ENCODE measurements at places on chromosomes 2 and 18.

DNA sequence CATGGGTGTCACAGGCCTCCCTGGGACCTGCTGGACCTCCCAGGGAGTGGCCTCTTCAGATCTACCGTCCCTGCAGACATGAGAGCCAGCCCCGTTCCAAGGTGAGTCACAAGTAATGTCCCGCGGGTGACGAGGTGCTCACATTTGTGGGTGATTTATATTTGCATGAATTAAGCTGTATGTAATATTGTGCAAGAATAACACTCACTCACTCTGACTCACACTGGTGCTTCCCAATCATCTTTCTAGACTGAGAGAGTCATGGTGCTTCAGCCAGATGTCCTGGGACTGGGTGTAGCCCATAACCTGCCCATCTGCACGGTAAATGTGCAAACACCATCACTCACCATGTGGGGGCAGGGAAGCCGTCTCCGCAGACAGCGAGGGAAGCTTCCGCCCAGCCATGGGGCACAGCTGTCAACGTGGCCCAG, 347.5 kb upstream of the SALL3 start:
- peak; percentile 6 for DNase-seq

DNA sequence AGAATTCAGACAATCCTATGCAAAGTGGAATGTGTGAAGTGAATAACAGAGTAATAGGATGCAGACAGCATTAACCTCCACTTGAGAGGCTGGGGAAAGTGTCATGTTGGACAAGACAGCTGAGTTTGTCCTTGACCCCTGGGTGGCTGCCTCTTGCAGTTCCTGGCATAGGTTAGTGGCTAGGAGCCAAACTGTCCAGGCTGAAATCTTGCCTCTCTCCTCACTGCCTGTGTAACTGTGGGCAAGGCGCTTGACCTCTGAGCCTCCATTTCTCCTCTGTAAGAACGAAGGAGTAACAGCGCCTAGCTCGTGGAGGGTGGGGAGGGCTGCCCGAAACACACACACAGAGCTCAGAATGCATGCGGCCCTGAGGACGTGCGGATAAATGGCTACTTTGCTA, 34.8 kb upstream of the LDLRAD4 start:
- DNase-seq, result no peak

DNA sequence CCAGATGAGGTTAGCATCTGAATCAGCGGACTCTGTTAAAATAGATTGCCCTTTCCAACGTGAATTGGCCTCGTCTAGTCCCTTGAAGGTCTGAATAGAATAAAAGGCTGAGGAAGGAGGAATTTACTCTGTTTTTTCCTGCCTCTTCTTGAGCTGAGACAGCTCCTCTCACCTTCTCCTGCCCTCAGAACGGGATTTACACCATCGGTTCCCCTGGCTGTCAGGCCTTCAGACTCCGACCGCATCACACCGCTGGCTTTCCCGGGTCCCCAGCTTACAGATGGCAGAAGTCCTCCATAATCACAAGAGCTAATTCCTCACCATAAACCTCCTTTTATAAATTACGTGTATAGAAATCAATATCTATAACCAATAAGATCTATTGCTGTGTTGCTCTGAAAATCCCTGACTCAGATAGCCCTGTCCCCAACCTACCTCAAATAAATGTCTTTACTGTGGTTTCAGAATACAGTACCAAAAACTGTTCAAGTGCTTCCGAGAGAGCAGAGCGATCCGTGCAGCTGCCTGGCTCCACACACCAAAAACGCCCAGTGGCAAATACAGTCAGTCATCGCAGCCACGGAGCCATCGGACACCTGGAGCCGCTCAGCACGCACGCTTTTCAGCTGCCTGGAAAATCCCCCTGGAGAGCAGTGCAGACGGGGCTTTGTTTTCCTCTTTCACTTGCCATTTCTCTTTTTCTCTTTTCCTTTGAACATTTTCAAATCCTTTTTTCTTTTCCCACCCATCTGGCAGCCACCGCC, 196.9 kb downstream of the NRP2 start:
- DNase-seq, result no peak

DNA sequence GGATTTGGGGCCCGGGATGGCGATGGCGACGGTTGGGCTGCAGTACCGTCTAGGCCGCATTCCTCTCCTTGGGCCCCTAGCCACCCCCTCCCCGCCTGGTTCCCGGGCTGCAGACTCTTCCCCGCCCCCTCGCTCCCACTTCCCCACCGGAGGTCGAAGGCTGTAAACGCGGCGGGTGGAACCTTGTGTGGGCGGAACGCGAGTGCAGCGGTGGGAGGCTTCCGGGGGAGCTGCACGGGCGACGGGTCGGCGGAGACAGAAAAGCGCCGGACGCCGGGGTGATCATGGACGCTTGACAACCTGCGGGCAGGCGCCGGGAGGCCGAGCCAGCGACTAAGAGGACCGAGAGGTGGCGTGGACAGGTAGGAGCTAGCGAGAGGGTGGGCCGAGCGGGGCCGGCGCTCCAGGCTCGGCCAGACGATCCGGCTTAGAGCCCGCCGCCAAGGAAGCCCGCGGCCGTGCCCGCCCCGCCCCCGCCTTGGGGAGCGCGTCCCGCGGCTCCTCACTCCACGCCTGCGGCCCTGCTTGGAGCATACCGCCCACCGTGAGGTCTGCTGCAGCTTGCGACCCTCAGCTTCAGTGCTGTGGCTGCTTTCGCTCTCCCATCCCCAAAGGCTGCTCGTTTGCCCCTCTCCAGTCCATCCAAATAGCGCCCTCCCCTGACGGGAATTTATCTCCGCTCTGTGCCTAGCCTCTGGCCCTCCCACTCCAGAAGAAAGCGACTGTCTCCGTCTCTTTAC, at the start of gene COPS7B:
Gene COPS7B (plus strand): TSS at position 269 of the 740 bp plus-strand sequence. CDS start 2,126 bp downstream, outside the sequence.
- peak; percentile 61 for DNase-seq

- no peak for DNase-seq
Observed at GRCh38 chr2:181973171-181973783, 12.4 kb upstream of the PPP1R1C start.

DNA sequence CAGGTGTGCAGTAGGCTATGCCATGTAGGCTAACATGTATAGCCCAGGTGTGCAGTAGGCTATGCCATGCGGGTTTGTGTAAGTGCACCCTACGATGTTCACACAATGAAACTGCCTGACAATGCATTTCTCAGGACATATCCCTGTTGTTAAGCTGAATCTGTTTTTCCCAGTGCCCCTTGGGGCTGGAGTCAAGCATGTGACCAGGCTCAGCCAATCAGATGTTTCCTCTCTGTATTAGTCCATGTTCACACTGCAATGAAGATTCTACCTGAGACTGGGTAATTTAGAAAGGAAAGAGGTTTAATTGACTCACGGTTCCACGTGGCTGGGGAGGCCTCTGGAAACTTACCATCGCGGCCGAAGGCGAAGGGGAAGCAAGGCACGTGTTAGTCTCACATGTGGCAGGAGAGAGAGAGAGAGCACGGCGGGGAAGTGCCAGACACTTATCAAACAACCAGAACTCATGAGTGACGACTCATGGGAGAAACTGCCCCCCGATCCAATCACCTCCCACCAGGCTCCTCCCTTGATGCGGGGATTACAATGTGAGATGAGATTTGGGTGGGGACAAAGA, 24.2 kb downstream of the ITM2C start:
- no peak for DNase-seq

GRCh38 chr2:59150217-59150849, 909.2 kb upstream of the FANCL start:
- DNase-seq, result no peak

DNA sequence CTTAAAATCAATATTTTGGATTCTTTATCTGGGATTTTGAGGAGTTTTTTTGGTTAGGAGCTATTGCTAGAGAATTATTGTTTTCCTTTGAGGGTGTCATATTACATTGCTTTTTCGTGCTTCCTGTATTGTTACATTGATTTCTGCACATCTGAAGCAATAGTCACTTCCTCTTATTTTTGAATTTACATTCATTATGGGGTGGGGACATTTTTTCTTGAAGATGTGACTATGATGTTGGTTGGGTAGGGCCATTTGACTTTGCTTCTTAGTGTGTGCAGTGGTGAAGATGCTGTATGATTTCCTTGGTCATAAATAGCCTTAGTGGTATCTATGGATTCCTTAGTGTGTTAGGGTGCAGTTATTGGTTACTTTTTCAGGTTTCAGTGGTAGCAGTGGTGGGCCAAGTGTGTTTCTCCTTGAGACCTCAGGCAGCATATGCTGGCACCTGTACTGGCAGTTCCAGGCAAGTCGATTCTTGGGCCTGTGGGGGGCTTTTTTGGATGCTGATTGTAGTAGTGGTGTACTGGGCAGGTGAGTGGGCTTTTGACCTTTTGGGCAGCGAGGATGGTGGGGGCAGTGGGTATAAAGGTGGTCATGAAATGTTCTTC, 61.8 kb downstream of the ARHGAP25 start:
- DNase-seq, result no peak

DNA sequence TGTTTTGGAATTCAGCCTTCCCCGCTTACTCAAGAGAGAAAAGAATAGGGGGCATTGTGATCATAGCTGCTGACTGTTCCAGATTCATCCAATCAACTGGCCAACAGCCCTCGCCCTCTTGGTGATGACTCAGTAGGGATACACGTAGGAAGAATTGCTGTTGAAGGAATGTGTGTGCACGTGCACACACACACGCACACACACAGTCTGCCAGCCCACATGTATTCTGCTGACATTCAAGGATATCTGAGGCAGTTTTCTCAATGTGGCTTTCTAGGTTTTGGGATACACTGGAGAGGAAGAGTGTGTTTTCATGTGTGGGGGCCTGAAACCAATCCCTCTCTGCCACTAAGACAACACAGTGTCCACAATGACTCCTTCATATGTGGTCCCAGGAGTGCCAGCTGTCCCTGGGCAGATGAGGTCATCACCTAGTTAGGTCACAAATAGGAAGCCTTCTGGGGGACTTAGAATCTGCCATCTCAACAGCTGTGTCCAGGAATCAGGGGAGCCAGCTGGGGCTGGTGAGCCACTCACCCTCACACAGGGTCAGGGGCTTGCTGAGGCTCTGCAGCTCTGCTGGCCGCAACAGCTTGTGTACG, 352.6 kb downstream of the SS18 start:
- no peak for DNase-seq

DNA sequence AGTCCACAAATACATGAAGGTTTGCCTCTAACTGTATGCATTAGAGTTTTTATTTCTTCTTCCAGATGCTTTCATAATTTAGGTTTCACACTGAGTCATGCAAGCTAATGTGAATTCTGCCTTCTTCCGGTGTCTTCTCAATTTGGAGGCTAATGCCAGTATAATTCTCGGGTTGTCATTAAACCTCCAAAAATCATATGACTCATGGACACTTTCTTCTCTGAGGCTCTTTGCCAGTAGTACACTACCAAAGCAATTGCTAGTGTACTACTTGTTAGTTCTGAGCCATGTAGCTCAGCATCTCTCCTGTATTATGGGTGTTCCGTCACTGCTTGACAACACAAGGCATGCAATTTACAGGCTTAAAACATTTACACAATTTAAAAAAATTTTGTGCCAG, 137.1 kb downstream of the VWC2L start:
- DNase-seq, result no peak

GRCh38 chr2:196289000-196289399, 117.6 kb upstream of the STK17B start:
- DNase-seq, result no peak

- no peak for DNase-seq
Observed at GRCh38 chr2:86292571-86293515, 44.6 kb downstream of the REEP1 start.
